SW 1271 (cell line): ENCODE measurements at places on chromosomes 2 and 18.
A peak's percentile ranks its signal among the peaks of the same experiment; 100 is the strongest.

- no peak for DNase-seq
These were observed 80.2 kb upstream of the NEUROD1 start for GRCh38 chr2:181760521-181760920.

DNA sequence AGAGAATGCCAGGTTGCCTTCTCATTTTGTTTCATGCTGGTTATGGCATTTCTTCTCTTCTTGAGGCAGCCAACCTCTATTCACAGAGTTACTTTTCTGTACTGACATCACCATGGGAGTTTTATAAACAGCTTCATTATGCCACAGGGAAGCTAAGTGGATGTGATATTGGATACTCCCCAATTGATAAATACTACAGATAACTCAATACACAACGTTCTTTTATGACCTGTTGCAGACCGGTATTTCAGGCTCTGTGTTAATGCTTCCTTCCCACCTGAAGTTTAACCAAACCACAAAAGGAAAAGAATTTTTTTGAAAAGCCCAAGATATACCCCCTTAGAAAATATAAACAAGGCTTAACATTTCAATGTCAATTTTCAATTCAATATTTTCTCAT lies 258.3 kb upstream of the SOX11 start:
- DNase-seq, result no peak

DNA sequence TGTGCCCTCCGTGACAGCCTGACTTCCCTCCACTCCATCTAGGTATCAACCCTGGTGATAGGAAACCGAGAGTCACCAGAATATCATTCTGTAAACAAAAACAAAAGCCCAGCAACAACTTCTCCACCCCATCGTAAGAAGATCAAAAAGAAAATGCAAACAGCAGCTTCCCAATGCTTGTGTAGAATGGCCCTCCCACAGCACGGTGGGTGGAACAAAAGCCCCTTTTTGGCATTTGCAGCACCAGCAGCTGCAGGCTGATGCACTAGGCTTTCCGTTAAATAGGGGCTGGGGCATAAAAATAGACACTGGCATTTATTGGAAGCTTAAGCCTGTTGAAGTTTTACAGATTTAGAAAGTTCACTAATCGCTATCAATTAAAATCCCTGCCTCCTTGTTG lies 513.0 kb downstream of the GALR1 start:
- no peak for DNase-seq

GRCh38 chr2:6492573-6492972 lies 373.1 kb downstream of the CMPK2 start:
- no peak for DNase-seq

DNA sequence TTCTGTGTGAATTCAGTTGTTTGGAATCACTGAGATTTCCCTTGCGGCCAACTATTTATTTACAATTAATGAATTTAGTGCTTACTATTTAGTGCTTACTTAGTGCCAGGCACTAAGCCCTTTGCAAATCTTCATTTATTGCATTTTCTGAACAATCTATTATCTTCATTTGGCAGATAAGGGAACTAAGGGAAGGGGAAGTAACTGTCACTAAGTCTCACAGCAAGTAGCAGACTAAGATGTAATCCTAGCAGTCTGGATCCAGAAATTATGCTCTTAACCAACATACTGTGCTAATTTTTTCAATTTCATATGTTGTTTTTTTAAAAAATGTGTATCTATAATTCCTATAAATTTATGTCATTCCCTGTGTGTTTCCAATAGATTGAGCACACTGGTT lies 214.4 kb upstream of the EPC2 start:
- no peak for DNase-seq

DNA sequence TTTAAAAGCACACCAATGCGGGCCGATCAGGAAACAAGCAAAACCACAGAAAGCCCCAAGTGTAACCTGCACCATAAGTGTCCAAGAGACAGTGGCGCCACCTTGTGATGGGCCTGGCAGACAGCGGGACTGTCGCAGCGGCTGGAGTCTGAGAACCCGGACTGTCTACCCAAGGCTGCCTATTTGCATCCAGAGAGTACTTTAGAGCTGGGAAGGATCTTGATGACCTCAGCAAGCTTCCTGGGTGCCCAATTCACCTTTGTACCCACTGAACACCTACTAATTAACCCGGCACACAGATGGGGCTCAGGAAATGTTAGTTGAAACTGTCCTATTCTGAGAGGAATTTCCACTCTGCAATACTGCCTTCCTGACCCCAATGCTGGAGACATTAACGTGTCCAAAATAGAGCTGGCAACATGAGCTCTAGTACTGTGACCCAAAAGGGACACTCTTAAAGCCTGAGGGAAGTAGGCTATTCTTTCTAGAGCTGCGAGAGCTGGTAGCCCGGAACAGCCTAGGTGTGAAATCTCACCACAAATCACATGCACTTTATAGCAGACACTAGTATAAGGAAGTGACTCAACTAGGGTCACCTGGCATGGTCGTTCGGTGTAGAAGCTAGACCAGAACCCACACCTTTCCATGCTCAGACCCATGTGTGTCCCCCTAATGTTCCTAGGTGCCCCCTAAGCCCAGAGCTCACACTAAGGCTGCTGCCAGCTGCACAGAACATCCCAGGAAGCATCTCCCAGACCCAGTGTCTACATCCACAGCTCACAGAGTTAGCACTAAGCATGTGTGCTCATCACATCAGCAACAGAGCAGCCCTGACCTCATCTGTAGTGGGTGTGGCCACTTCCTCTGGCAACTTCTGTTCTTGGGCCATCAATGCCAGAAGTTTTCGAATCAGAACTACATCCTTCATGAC lies 25.4 kb downstream of the POLR1A start:
- no peak for DNase-seq

DNA sequence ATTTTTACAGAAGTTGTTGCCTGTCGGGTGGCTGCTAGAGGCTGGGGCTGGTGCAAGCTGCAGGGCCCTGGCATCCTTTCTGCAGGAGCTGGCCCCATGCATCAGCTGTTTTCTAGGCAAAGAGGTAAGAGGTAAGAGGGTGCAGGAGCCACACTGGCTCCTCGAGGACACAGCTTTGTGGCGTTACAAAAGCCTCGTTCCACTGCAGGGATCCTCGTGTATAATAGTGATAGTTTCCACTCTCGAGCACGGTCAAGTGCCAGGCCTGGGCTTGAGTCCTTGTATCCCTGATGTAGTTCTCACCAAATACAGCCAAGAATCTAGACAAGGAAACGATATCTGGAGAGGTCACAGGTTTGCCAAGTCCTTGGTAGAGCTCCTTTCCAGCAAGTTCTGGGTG lies 33.2 kb upstream of the FHOD3 start:
- DNase-seq, result no peak

DNA sequence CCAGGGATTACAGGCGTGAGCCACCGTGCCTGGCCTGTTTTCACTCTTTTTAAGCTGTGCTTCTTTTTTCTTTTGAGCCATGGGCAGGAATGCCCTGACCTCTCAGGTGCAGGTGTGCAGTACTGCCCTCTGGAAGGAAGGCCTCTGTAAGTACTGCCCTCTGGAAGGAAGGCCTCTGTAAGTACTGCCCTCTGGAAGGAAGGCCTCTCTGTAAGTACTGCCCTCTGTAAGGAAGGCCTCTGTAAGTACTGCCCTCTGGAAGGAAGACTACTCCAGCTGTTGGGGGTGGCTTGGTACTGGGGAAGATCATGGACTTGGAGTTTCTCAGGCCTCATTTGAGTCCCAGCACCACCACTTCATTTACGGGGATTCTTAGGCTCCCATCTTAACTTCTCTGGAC lies 248.5 kb upstream of the ID2 start:
- no peak for DNase-seq

- no peak for DNase-seq
These were observed 22.5 kb downstream of the MOB4 start for GRCh38 chr2:197538412-197538811.

DNA sequence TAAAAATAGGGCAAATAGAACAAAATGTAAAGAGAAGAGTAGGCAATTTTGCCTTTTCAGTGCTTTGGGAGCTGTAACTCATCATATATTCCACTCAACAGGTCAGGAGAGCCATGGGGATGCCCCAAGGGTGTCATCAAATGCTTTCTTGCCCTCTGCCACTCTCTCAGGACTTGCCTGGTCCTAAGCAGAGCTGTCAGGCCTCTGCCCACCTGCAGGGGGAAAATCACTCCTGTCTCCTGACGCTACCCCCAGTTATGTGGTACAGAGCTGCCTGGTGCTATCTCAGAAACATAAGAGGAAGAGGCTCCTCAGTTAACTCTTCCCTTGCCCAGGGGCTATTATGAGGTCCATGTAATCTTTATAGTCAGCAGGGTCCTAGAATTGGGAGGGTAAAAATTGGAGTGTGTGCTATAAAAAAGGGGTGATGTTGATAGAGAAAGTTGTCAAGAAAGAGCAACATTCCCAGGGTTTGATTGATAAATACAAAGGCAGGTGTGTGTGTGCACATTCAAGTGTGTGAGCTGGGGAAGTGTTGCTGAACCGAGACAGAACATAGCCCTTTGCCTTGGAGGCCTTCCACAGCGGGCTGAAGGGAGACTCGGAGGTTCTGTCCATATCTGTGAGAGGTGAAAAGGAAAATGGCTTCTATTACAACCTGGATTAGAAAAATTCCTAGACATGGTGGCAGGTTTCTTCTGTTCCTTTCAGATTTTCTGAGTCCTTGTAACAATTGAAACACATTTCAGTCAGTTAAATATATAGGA lies 25.4 kb downstream of the PTPRM start:
- no peak for DNase-seq

DNA sequence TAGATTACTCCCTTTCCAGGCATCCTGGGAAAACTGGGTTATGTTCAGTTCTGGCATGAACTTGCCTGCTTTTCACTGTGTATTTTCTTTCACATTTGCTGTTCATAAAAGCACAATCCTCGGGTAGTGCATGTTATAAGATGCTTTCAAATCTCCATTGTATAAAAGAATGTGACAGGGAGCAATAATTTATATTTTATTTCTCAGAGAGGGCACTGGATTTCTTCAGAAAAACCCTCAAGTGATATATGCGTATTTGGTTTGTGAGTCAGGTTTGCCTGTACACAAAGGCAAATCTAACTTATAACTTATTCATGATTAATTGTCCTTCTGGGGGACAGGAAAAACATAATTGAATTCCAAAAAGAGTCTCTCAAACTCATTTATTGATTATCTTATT lies 440.7 kb upstream of the MMADHC start:
- DNase-seq, result no peak

GRCh38 chr2:9108210-9108967 lies 98.2 kb upstream of the ASAP2 start:
- DNase-seq, result no peak

DNA sequence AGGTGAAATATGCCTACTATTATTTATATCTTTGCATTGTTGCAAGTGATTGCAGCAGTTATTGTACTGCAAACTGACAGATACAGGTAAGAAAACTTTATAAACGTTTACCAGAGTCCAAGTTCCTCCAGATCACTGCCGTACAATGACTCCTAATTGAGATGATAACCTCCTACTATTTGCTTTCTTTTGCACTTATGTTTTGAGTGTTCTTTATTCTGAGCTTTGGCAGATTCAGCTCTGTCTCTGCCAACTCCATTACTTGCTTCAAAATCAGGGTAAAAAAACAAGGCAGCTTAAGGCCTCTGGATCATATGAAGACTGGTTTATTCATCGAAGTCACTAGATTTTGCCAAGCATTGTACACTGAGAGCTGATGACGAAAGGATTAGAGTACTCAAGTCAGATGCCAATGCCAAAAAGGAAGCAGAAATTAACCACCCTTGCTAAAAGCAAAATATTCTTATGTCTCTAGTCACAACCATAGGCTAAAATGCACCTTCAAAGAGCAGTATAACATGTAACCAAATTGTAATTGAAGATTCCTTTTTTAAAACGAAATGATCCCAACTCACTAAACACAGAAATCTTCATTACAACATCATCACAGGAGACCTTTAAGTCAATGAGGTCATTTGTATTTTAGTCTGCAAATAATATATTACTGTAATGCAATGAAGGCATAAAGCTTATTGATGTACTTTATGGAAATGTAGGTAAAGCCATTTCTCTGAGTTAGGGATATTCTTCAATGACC lies 10.5 kb upstream of the IKZF2 start:
- no peak for DNase-seq

GRCh38 chr2:4151521-4151920 lies 448.1 kb downstream of the DCDC2C start:
- DNase-seq, result no peak

DNA sequence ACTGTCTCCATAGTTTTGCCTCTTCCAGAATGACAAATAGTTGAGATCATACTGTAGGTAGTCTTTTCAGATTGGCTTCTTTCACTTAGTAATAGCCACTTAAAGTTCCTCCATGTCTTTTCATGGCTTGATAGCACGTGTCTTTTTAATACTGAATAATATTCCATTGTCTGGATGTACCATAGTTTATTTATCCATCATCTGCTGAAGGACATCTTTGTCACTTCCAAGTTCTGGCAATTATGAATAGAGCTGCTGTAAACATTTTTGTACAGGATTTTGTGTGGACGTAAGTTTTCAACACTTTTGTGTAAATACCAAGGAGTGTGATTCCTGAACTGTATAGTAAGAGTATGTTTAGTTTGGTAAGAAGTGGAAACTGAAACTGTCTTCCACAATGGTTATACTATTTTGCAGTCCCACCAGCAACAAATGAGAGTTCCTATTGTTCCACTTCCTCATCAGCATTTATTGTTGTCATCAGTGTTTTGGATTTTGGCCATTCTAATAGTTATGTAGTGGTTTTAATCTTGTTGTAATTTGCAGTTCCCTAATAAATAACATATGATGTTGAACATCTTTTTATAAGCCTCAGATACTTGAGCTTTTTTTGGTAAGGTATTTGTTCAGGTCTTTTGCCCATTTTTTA lies 18.9 kb downstream of the LTBP1 start:
- DNase-seq, result no peak

- DNase-seq, result no peak
These were observed 92.5 kb downstream of the KCNF1 start for GRCh38 chr2:11004199-11004598.

- no peak for DNase-seq
These were observed 69.6 kb upstream of the CREB1 start for GRCh38 chr2:207459990-207460757.

- DNase-seq, result no peak
These were observed 269.6 kb downstream of the HAUS1 start for GRCh38 chr18:46373791-46374190.

GRCh38 chr2:122168799-122169198 lies 413.3 kb downstream of the TSN start:
- DNase-seq, result peak; percentile 3

GRCh38 chr2:105845976-105846375 lies 101.3 kb downstream of the NCK2 start:
- no peak for DNase-seq

- no peak for DNase-seq
These were observed 88.0 kb upstream of the RTN4 start for GRCh38 chr2:55138014-55138881.

DNA sequence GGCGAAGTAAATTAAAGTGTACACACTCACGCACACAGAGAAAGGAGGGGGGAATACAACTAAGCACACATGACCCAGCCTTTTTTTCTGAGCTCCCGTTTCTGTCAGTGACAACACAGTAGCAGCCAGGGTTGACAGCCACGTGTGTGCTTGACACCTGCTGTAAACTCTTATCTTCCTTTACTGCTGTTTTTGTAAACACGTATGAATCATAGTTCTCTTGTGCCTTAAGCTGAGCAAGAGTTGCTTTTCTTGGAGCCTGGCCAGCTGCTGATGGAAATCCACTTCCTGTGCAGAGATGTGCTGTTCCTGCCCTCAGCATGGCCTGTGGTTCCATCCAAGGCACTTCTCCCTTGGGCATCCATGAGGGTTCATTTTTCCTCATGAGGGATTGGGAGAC lies 561.9 kb downstream of the GALR1 start:
- no peak for DNase-seq
